ENCODE measurements at places on chromosomes 5 and 9.
A peak's percentile ranks its signal among the peaks of the same experiment; 100 is the strongest.

GRCh38 chr5:171367424-171368370 is 20.0 kb upstream of the NPM1 start:
- no peak for DNase-seq

GRCh38 chr9:108467653-108468324 is 388.0 kb downstream of the ACTL7B start:
- no peak for DNase-seq

DNA sequence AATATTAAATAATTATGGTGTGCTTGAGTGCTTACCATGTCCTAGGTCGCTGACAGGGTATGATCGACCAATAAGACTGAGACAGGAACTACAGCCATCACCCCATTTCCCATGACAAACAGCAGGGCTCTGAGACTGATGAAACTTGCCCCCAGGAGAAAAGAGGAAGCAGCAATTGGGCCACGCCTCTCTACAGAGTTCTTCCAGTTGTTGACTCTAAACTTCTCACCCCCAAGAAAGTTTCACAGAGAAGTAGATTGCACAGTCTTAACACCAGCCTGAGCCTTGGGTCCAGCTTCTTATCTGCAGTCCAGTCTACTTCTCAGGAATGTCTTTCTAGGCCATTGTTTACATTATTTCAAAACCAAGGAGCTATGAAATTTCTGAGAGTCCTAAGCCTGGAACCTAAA is 182.2 kb upstream of the ANKRD55 start:
- no peak for DNase-seq

GRCh38 chr5:74164725-74165235 is 475.7 kb downstream of the ENC1 start:
- DNase-seq = no peak

DNA sequence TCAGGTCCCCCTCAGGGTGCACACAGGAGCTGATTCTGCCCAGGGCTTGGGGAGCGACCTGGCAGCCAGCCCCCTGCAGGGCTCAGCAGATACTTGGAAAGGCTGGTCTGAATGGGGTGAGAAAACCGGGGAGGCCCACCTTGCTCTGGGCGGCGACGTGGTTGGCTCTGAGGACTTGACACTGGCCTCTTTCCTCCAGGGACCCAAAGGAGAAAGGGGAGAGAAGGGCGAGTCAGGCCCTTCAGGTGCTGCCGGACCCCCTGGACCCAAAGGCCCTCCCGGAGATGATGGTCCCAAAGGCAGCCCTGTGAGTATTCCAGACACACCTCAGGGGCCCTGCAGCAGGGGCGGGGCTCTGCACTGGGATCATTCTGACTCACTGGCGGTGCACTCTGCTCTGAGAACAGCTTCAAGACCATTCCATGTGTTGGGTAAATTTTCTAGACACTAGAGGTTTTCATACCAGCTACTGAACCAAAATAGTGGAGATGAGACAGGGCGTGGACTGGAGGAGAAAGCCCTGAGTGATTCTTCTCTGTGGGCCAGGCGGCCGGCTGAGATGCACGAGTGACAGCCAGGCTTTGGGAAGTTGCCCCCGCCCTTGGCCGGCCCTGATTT is 65.9 kb upstream of the FCN2 start:
- no peak for DNase-seq

DNA sequence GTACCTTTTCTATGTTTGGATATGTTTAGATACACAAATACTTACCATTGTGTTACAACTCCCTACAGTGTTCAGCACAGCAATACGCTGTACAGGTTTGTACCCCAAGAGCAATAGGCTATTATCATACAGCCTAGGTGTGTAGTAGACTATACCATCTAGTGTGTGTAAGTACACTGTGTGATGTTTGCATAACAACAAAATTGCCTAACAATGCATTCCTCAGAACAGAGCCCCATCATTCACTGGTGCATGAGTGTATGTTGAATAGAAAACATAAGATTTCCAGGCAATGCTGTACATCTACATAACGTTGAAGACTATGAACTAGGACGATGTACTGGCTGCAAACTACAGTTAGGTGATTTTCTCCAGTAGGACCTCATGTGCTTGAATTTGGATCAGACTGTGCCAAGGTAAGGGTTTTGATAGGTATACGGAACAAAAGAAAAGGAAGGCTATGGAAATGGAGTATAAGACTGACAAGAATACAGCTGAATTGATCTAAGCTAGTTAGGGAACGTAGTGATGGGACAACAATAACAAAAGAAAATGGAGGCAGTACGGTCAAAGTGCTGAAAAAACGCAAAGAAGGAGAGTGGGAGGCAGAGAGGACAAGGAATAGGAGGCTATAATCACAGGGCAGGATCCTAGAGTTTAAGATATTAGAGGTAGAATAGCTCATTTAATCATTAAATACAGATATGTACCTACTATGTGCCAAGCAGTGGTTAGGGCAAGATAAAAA is 46.9 kb downstream of the FNIP1 start:
- DNase-seq = no peak

DNA sequence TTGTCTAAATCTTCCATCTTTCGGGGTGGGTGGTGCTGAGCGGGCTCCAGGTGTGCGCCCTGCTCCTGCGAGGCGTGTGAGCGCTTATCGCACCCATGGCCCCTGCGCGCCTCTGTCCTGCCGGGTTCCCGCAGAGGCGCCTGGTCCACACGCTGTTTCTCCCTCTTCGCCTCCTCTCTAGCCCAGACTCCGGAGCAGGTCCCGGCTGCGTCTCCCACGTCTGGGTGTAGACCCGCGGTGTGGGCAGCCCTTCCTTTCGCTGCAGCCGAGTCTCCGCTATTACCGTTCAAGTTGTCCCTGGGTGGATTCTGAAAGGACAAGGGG is 40.5 kb upstream of the PLEKHG4B start:
- DNase-seq = no peak

- DNase-seq = no peak
Measured at GRCh38 chr5:76473661-76474060, 70.6 kb downstream of the IQGAP2 start.

GRCh38 chr5:52283221-52283620 is 504.5 kb upstream of the ITGA1 start:
- DNase-seq = no peak

DNA sequence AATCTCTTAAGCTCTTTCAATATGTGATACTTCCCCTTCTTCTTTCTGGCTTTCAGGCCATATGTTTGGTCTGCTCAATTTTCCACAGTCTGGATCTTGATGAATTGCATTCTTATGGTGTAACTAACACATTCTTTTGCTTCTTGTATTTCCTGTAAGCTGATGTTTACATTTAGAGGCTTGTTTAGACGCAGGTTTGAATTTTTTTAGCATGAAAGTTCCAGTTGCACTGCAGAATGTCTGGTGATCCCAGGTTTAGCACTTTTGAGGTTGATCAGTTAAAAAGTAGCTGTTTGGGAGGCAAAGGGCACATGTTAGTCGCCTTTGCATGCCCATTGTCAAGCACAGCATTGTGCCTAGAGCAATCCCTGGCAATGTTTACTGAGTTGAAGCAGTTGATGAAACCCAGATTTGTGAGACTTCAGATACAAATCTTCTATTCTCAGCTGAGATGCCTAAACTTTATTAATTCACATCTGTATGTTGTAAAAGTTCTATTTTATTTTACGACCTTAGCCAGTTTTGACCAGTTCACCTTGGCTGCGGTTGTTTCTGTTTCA is 59.6 kb upstream of the SPATA31C2 start:
- no peak for DNase-seq

- DNase-seq = no peak
Measured at GRCh38 chr5:95972196-95972595, 10.5 kb upstream of the ELL2 start.

DNA sequence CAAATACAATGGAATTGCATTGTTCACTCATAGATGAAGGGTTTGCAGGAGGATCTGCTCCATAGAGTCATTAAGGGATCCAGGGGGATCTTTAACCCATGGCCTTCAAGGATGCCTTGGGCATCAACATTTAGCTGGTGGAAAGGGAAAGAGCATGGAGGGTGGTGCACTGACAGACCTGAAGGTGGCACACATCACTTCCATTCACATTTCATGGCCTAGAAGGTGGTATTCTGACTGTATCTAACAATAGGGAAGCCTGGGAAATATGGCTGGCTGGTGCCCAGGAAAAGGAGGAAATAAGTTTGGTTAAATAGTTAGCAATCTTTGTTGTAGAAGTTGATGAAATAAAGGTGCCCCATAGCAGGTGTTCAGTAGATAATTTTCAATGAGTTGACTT is 230.2 kb downstream of the CD180 start:
- DNase-seq = no peak

DNA sequence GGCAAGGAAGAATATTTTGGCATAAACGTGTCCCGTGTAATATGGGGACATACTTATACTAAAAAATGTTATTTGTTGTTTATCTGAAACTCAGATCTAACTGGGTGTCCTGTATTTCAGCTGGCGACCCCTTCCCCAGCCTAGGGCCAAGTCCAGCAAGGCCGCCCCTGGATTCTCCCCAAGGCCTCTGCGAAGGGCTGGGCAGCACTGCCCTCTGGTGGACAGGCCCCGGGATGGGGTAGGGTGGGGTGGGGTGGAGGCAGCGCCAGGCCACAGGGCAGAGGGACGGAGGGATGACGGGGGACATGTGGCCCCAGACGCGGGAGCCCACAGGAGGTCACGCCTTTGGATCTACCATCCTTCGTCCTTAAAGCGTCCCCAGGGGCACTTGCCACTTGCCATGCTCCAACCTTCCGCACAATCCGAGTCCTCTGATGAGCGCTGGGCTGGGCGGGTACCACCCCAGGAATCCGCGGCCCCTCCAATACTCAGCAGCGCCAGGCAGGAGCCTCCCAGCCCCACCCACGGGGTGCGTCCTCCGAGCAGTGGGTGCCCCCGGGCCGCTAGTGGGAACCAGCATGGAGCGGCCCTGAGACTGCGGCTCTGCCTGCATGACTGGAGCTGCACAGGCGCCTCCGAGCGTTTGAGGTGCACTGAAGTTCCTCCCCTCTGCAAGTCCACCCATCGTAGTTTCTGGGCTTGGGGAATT is 7.1 kb upstream of the AGPAT2 start:
- DNase-seq = peak; percentile 82

DNA sequence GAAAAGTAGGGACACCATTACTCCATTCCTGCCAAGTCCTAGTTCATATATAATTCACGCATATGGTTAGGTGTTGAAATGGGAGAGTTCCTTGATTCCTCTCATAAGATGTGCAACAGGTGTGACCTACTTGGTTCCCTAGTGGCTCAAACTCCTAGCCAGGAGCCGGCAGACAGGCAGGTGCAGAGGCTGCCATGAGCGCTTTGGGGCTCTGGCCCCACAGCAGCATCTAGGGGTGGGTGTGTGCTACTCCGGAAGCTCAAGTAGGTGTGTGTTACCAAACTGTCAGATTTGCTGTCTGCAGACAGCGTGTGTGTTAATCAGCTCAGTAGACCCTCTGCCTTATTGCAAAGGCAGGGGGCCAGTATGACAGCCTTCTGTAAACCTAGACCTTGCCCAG is 1652.4 kb upstream of the ACO1 start:
- DNase-seq = no peak

DNA sequence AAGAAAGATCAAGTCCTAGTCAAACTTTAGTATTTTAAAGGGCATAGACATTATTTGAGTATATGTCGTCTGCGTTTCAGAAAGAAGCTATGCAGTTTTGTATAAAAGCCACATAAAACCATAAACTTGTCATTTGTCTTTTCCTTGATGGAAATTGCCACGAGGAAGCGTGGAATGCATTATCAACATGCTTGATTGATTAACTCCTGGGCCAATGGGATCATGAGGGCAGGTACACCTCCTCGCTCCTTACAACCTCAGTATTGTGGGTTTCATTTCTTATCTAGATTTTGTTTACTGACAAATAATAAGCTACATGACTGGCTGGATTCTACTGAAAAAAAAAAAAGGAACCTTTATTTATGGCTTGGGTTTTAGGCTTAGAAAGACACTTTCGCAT is 122.5 kb upstream of the RFX3 start:
- no peak for DNase-seq

DNA sequence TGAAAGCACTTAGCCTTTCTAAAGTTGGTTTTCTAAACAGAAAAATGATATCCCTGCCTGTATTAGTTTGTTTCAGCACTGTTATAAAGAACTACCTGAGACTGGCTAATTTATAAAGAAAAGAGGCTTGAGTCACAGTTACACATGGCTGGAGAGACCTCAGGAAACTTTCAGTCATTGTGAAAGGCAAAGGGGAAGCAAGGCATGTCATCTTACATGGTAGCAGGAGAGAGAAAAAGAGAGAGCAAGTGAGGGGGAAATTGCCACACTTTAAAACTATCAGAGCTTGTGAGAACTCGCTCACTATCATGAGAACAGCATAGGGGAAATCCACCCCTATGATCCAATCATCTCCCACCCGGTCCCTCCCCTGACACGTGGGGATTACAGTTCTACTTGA is 64.9 kb downstream of the FAM170A start:
- DNase-seq = no peak

DNA sequence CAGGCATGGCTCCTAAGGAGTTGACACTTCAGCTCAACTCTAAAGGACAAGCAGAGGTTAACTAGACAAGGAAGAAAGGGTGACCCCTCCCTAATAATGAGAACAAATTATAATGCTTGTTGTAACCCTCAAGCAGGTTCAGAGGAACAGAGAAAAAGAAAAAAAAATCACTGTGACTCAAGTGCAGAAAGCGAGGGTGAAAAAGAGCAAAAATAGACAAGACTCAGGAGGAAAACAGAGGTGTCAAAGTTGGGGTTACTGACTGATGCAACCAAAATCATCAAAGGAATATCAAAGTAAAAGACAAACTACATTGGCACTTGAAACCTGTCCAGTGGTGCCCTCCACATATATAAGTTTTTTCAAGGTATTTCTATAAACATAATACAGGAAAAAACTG is 28.4 kb downstream of the FBXW11 start:
- no peak for DNase-seq

GRCh38 chr5:17796757-17797396 is 162.6 kb downstream of the TAF11L14 start:
- no peak for DNase-seq

DNA sequence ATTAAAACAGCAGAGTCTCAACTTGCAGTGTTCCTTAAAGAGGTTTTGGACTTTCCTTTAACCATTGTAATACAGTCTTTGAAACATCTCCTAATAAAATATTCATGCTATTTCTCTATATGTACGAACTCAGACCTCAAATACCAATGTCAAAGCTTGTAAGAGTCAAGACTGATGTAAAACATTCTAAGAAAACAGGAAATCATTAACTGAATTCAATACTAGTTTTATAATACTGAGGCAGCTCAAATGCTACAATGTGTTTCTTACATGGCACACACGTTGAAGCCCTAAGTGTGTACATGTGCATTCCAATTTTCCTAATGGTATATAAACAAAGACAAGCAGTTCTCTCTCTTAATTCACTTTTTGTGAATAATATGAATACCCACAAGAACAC is 11.6 kb downstream of the PSIP1 start:
- no peak for DNase-seq

GRCh38 chr9:132731230-132731629 is 61.0 kb downstream of the GTF3C4 start:
- DNase-seq = no peak

Data from HAP-1 (cell line).